Mucosa of descending colon (tissue), 3 donors: ENCODE measurements at places on chromosomes 5 and 9. TPM values are rescaled to one million over a fixed set of nuclear protein-coding genes. Genes with fewer than 3 reads are reported as not detected.

Gene ENG
- 34.8 TPM for total RNA-seq

Gene PHYHD1
- total RNA-seq, result 5.2 TPM

Gene ARHGEF28
- total RNA-seq, result 11.6 TPM

Gene PCDHA9
- 0.16 TPM for total RNA-seq

Gene SLC24A2
- 0.63 TPM for total RNA-seq

Gene OR1J2
- total RNA-seq, result not detected

Gene SLCO6A1
- not detected for total RNA-seq

Gene NMUR2
- not detected for total RNA-seq

Gene NRARP
- 171 TPM for total RNA-seq

Gene KCNIP1
- not detected for total RNA-seq

Gene PCDHA1
- not detected for total RNA-seq

Gene PCDHB3
- 0.58 TPM for total RNA-seq

Gene LCN2
- 16.8 TPM for total RNA-seq
